Head of caudate nucleus (tissue), 42 donors: ENCODE measurements at places on chromosomes 16 and 17.

- DNase-seq = no peak
These were observed 26.2 kb upstream of the TXNDC11 start for GRCh38 chr16:11768849-11769248.

- no peak for DNase-seq
These were observed 69.6 kb downstream of the SEC14L1 start for GRCh38 chr17:77210331-77210730.

GRCh38 chr16:50826797-50827316 is 85.0 kb downstream of the CYLD start:
- DNase-seq = no peak

DNA sequence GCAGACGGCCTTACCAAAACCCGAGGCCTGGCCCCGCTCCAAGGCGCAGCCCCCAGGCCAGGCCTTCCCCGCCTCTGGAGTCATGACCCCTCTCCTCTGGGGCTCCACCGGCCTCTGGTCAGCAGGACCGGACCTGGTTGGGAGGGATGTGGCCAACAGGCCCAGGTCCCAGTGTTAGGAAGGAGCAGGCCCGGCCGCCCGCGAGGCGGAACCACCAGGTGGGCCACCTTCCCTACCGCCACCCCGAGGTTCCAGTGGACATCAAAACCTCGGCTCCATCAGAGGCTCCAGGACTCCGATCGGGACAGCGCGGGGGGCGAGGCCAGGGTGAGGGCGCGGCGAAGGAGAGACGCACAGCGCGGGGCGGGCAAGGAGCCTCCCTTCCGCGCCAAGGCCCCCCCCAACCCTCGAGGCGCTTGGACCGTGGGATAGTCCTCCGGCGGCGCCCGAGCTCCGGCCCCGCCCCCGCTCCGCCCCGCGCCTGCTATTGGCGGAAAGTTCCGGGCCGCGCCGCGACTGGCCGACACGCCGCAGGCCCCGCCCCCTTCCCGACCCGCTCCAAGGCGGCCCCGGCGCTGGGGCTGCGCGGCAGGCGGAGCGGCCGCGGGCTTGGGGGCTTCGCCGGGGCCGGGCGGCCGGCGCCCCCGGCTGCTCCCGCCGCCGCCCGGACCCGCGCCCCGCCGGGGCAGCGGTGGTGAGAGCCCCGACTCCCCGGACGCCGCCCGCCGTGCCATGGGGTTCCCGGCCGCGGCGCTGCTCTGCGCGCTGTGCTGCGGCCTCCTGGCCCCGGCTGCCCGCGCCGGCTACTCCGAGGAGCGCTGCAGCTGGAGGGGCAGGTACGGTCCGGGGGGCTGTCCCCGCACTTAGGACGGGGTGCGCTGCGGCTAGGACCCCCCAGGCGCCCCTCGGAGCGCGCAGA is at the start of gene METRN:
Gene METRN, plus strand, starts transcription at position 561 of the 919 bp plus-strand sequence. Its CDS starts 172 bp downstream, at position 733.
- peak; percentile 93 for DNase-seq

GRCh38 chr16:57846078-57846697 is 43.9 kb upstream of the KIFC3 start:
- no peak for DNase-seq

DNA sequence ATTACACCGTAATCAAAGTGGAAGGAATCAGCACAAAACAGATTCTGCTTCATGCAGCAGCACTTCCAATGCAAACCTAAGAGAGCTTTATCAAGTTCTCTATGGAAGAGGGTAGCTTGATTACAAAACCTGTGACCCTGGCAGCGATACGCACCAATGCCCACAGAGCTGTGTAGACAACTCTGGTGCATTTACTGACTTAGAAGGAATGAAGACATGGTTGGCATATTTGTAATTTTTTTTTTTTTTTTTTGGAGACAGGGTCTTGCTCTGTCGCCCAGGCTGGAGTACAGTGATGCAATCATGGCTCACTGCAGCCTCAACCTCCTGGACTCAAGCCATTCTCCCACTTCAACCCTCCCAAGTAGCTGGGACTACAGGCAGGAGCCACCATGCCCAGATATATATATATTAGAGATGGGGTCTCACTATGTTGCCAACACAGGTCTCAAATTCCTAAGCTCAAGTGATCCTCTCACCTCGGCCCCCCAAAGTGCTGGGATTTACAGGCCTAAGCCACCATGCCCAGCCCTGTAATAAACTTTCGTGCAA is 49.4 kb downstream of the XPO6 start:
- no peak for DNase-seq

- DNase-seq = no peak
These were observed 335.2 kb downstream of the SEC14L1 start for GRCh38 chr17:77476006-77476405.

GRCh38 chr16:79980650-79981521 is 380.3 kb upstream of the MAF start:
- peak; percentile 74 for DNase-seq

DNA sequence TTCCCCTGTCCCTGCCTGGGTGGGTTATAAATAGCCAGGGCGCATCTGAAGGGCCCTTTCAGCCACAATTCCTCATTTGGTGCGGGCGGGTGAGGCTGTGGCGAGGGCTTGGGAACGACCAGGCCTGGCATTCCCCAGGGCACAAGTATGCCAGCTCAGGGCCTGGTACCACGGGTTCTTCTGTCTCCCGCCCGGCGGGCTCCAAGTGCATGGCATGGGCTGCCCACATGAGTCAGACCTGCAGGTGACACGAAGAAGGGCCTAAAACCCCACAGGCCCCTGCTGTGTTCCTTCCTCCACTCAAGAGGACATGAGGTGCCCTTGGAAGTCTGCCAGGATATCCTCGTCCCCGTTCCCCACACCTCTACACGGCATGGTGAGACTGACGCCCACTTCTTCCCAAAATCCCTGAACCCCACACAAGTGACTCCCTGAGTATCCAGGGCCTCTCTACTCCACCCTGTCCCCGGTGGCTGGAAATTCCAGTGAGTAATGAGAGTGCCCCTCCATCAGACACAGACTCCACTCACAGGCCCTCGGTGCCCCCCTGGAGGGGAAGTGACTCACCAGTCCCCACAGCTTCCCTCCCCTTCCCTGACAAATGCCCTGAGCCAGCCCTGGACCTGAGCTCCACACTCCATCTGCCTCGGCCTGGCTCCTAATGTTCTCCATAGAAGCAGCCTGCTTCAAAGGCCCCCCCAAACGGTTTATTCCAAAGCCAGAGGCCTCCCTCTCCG is 68.8 kb downstream of the ABR start:
- DNase-seq = peak; percentile 73

GRCh38 chr17:79255926-79256585 is 181.4 kb downstream of the ENGASE start:
- DNase-seq = no peak

GRCh38 chr16:11404603-11405002 is 59.3 kb downstream of the RMI2 start:
- no peak for DNase-seq

DNA sequence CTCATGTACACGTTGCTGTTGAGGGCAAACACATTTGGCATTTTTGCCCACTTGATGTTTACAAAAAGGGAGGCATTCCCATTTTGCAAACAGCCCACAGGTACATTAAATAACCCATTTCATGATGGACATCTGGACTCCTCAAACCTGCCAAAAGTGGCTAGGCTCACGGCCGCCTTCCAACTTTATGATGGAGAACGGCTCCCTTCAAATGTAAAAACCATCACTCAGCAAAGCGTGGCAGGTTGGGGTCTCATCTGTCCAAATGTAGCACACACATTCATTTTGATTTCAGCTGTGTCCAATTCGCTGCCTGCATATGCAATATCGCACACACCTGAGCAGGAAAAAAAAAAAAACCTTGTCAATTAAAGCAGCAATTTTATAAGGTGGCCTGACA is 417.8 kb downstream of the TMEM114 start:
- DNase-seq = no peak

DNA sequence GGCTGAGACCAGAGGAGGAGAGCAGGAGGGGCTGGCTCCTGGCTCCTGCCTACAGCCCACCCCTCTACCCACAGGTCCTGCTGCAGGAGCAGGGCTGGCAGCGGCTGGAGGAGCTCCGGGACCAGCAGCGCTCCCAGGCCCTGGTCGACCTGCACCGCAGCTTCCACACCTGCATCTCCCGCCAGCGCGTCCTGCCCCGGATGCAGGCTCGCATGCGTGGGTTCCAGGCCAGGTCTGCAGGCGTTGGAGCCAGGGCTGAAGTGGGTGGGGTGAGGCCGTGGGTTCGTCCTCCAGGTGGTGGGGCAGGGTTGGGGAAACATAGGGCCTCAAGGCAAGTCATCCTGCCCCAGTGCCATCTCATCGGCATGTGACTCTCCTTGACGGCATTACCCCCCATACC is 18.2 kb downstream of the MYO15B start:
- DNase-seq = no peak

GRCh38 chr16:87562201-87562600 is 40.1 kb upstream of the JPH3 start:
- no peak for DNase-seq

DNA sequence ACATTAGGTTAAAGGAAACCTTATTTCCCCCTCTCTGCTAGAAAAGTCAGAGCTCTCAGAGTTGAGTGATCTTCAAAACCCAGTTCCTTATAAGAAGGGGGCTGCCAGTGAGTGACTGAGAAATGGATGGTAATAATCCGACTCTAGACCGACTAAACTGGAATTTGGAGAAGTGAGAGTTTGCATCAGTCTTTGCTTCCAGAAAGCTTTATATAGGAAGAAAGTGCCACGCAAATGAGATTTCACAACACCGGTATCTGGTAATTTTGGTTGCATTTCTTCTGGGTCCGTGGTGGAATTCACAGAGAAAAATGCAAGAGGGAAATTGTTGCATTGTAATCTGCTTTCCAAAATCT is 271.4 kb downstream of the MAF start:
- no peak for DNase-seq

GRCh38 chr17:45234641-45235415 is 13.1 kb downstream of the FMNL1 start:
- DNase-seq = no peak

- no peak for DNase-seq
These were observed 661.2 kb downstream of the WWOX start for GRCh38 chr16:78760611-78761010.

- no peak for DNase-seq
These were observed 44.7 kb downstream of the CDH1 start for GRCh38 chr16:68781784-68782183.

DNA sequence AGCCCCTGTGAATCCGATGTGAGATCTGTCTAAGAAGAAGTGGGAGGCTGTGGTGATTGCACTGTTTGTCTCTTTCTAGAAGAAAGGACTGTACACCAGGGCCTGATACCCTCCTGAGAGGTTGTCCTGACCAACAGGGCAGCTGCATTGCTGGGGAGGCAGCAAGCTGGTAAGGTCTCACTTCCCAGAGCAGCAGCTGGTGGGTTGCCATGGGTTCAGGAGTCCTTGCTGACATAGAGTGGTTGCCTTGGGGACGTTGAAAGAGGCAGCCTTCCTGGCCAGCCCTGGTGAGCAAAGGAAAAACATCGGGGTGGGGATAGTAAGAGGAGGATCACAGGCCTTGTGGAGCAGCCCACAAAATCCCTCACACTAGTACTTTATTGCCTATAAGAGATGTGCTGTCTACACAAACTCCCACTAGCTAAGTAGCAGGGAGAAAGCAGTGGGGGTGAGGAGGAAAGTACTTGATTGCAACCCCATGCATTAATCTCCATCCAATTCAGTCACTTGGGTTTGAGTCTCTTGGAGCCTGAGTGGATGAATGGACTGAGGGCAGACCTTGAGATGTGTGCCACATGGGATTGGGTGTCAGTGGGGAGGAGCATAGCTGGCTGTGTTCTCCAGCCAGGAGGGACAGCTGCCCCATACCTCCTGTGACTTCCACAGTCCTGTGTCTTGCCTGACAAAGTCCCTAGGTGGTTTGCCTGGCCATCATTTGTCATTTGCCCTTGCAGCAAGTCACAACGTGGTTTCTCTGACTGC is 143.8 kb upstream of the RPL38 start:
- no peak for DNase-seq

DNA sequence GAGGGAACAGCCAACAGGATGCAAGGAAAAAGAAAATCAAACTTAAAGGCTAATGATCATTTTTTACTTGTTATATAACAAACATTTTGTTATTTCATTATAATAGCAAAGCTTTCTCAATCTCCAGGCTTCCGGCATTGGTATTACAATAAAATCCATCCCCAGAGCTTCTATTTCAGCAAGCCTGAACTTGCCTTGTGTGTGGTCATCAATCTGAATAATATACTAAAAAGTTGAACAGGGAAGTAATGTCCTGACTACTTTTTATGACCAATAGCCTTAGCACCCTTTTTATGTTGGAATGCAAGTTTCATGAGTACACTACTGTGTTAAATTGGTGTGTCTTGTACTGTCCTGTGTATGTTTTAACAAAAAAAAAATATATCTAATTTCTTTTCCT is 27.1 kb upstream of the VWA3A start:
- DNase-seq = no peak

GRCh38 chr17:16250635-16251034 is 33.6 kb downstream of the PIGL start:
- DNase-seq = no peak
